ENCODE measurements at places on chromosomes 3 and 15. TPM values are rescaled to one million over a fixed set of nuclear protein-coding genes. Genes with fewer than 3 reads are reported as not detected.

The LRRC31 gene
- total RNA-seq, result not detected

The FSTL1 gene
- total RNA-seq, result 526 TPM

The CHRNA3 gene
- total RNA-seq, result under 0.01 TPM

The UNC13C gene
- total RNA-seq, result not detected

The PARP3 gene
- total RNA-seq, result 13.6 TPM

The GLDN gene
- total RNA-seq, result 90.2 TPM

All from bronchial smooth muscle cell (primary cell).